ENCODE measurements at places on chromosomes 4 and X. TPM values are rescaled to one million over a fixed set of nuclear protein-coding genes. Genes with fewer than 3 reads are reported as not detected.

DCK gene
- 23.5 TPM for total RNA-seq

DGKK gene
- total RNA-seq: not detected

PLXNB3 gene
- 202 TPM for total RNA-seq

SH3TC1 gene
- total RNA-seq: 15.1 TPM

ART3 gene
- 25.0 TPM for total RNA-seq

SSX3 gene
- not detected for total RNA-seq

CLCN3 gene
- 104 TPM for total RNA-seq

ARMCX1 gene
- 35.8 TPM for total RNA-seq

ARMCX4 gene
- total RNA-seq: 28.6 TPM

NPY5R gene
- total RNA-seq: 3.3 TPM

RIPPLY1 gene
- total RNA-seq: not detected
